ENCODE measurements at places on chromosomes 13 and 19.
A peak's percentile ranks its signal among the peaks of the same experiment; 100 is the strongest.

- DNase-seq: no peak
These were observed 257.4 kb upstream of the SLITRK1 start for GRCh38 chr13:84139561-84140158.

DNA sequence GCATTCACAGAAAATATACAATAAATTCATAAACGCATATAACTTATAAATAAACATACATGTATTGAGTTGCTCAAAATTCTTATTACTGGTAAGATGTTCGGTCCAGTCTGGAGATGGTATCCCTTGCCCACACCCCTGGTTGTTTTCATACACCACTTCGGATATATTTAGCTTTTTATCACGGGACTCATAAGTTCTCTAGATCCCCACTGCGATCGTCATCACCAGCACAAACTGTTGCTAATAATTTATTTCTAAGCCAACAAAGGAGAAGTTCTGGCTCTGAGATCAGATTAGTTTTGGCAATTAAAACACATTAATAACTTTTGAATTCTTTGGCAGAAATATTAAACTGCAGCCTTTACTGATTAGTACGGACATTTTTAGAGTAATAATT, 23.0 kb upstream of the SGCG start:
- DNase-seq: no peak

DNA sequence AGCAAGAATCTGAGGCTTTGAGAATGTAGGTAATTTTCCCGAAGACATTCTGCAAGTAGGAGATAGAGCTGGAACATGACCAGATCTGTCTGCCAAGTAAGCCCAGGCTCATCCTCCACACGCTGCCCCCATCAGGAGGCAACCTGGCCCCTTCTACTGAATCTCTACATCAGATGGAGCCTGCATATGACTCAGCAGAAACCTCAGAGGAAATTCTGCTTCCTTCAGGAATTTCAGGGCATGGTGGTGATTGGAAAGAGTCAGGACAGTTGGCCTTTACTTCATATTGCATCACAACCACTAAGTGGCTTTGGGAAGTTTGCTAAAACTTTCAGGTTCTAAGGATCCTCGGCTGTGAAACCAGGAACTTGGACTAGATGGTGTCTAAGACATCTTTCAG, 85.2 kb downstream of the LRRC63 start:
- DNase-seq: peak; percentile 83

- no peak for DNase-seq
These were observed 26.4 kb downstream of the AKAP11 start for GRCh38 chr13:42298392-42298791.

Data from adipocyte (in vitro differentiated cells).